Articular chondrocyte of knee joint (primary cell): ENCODE measurements at places on chromosomes 3 and 15. TPM values are rescaled to one million over a fixed set of nuclear protein-coding genes. Genes with fewer than 3 reads are reported as not detected.

PLS1 gene
- 0.26 and 0.97 TPM in 2 replicates for total RNA-seq

C2CD4B gene
- total RNA-seq: 0.39 TPM in 1 of 2 replicates, not detected in the other

SLC24A5 gene
- not detected in 2 replicates for total RNA-seq

SLC35G2 gene
- 15.3 and 16.3 TPM in 2 replicates for total RNA-seq

STRIT1 gene
- not detected in 2 replicates for total RNA-seq
